ENCODE measurements at places on chromosomes 7 and 10.

DNA sequence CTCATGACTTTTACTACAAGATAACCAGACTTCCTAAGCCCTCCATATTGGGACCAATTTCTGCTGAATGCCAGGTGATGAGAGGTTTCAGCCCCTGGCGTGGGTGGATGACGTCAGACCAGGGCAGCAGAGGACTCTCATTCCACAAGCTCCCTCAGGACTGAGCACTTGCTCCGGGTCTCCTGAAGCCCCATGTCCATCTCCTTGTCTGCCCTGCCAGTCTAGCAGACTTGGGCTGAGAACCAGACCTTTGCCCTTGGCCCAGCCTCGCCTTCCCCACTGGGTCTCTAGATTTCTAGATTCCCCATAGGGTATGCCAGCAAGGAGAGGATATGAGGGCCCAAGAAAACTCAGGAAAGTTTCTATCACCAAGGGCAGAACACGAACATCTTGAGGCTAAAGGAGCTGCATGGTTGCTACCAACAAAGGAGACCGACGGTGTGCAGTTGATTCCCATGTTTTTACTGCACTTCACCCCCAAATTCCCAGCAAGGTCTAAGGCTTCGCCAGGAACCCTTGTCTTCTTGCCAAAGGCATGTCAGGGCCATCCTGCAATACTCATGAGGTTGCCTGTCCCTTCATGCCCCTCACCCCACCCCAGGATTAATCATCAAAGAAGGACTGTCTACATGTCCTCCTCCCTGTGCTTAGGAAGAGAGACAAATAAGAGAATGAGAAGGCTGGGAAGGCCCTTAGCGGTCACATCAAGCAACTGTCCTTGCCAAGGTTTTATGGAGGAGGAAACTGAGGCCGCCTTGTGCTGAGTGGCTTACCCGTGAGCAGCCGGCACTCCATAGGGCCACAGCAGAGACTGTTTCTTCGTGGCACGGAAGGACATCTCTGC is 96.5 kb upstream of the MACROH2A2 start:
- no peak for DNase-seq

- no peak for DNase-seq
Measured at GRCh38 chr7:55548295-55548731, 24.0 kb downstream of the VOPP1 start.

DNA sequence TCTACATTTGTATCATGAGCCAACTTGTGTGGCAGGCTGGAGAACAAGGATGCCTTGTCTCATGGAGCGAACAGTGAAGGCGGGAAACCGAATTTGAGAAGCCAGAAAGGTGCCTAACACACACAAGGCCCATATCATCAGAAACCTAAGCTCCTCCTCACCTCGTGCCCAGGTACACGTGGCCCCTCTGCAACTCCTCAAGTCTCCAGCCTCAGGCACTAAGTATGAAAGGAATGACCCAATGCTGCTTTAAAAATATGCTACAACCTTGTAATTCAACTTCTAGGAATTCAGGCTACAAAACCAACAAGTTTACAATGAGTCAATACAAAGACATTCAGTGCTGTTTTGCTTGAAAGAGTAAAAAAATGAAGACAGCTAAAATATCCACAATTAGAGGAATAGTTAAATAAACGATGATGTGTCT is 95.7 kb downstream of the CDK6 start:
- DNase-seq, result no peak

GRCh38 chr10:114703377-114704107 is 45.5 kb upstream of the ABLIM1 start:
- peak; percentile 12 for DNase-seq

DNA sequence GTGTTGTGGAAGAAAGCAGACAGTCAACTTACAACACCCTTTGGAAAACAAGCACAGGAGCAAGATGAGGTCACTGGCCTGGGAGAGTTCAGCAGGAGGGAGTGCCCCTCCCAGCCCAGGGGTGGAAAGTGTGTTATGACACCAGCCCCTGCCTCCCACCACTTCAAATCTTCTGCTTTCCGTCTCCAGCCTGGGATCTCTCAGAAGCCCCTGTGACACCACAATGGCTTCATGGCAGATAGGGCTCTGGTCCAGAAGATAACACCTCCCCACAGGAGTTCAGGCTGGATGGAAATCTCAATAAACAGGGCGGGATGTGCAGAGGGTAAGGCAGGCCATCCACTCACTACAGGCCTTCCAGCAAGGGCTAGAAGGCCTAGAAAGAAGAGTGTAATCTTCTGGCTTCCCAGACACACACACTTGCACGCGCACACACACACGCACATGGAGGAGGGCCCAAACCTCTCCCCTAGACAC is 48.7 kb upstream of the ZMIZ1 start:
- DNase-seq, result no peak

DNA sequence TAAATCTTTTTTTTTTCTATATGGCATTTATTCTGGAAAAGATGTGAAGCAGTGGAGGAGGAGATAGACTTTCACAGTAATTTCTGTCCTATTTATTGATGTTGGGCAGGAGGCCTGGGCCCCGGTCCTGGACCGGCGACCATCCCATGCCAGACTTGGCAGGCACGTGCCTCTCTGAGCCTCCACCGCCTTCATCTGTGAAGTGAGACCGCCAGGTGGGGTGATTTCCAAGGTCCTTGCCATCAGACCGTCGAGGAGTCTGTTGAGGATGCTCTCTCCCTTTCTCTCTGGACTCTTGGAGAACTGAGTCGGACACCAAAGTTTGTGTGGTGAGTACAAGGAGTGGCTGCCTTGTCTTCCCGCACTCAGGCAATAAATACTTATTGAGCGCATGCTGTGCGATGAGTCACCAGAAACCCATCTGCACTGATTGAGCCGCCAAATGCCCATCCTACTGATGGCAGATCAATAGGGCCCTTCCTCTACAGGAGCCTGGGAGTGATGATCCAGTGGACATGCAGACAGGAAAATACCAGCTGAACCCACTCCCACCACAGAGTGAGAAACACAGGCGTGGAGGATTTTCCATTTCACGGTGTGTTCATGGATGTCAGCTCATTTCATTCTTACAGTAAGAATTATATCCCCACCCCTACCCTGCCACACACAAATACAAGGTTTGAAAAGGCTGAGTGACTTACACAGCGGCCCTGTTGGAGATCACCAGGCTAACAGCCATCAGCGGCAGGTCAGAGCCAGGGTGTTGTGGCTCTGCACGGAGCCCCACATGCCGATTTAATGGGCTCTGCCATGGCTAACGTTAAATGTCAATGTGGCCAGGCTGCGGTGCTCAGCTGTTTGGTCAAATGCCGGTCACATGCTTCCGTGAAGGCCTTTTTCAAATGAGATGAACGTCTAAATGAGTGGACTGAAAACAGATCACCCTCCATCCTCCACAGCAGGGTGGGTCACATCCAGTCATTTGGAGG is 11.5 kb upstream of the PRKAG2 start:
- no peak for DNase-seq

DNA sequence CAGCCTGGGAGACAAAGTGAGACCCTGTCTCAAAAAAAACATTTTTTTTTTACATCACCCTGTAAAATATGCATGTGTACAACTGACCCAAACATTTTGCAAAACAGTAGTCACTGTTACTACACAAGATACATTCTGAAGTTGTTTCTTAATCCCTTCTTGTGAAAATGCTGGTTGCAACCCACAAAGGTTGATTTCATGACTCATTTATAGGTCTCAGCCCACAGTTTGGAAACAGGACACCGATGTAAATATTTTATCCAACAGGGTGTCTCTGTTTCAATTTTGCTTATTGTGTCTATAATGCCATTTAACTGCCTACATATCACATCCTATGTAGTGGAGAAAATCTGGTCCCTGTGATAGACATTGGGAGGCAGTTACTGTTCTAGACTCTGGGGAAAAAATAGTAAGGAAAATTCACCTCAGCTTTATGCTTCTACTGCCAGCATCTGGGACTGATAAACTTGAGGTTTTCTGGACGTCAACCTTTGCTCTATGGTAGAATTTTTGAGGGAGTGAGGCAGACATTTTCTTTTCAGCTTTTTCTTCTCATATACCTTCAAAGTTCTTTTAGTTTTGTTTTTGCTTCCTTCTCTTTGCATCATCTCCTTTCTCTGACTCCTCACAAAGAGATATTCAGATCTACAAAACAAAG is 1.6 kb upstream of the RAB19 start:
- no peak for DNase-seq

GRCh38 chr7:143008007-143008901 is 18.7 kb downstream of the OR9A2 start:
- DNase-seq, result peak; percentile 78

- no peak for DNase-seq
Measured at GRCh38 chr10:17387861-17388503, 66.4 kb downstream of the ST8SIA6 start.

- no peak for DNase-seq
Measured at GRCh38 chr7:6556196-6556595, 4.9 kb upstream of the GRID2IP start.

DNA sequence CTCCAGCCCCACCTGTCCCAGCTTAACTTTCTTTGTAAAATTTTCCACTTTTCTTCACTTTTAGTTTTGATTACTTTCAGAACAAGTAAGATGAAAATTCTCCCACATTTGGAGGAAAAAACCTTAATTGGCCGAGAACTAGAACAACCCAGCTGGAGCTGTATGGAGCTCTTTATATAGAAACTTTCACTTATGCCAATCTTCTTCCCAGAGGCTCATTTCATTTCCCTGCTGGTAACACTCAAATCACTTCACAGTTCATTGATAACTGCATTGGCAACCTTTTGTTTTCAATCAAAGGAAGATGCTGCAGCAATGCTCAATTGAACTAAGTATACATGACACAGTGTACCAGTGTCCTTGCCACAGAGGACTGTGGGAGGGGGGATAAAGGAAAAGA is 176.2 kb upstream of the NOBOX start:
- no peak for DNase-seq

DNA sequence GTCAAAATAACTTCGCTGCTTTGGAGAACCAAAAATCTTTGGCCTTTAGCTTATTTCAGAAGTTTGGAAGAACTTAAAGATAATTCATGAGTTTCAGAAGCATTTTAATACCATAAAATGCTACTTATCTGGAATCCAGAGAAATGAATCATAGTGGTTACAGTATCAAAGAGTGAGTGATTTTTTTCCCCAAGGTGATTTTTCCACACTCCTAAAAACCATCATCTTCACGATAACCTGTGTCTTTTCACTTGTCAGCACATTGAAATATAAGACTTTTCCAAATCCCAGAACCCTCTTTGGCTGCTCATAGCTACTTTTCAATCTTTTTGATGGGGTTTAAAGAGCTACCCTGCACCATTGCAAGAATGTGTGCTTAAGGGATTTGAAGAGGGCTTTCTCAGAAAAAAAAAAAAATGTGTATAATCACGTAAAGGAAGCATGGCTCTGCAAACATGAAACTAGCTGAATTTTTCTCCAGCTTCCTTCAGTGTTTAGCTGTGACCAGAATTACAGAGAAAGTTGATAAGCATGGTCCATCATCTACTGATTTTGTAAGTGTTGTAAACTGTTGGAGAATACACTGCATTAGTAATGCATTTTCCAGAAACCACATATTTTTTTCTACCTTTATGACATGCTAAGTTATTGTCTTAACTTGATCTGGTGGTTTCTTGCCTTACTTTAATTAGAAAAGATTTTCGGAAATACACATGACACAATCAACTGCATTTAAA is 134.9 kb downstream of the BICC1 start:
- no peak for DNase-seq

GRCh38 chr7:132257253-132257652 is 319.0 kb downstream of the PLXNA4 start:
- no peak for DNase-seq

DNA sequence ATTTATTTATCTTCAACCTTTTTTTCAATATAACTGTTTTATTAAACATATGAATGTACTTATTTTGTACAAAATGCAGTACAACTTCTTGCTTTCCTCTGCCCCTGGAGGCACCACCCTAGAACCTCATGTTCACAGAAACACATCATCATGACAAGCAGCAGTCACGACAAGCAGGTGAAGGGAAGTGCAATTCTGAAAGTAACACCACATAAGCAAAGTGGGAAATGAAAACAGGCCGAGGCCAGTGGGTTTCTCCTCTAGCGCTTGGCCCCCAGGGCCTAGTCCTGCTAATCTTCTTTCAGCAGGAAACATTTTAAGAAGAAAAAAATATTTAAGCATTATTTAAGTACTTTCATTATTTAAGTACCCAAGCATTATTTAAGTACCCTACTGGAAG is 598.1 kb downstream of the SH2D4B start:
- DNase-seq, result no peak

DNA sequence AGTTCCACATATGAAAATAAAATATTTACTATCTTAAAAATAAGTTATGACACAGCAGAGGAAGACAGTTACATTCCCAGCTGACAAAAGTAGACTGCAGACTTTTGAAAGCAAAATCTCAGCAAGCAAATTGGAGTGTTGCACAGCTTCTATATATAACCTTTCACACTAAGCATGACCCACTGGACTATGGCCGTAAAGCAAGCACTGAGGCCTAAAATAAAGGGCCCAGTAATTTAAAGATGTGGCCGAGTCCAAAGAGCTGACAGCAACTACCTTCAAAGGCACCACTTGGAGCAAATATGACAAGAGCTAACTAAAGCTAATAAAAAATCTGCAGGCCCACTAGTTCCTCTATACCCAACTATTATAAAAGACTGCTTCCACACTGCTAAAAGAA is 6.5 kb downstream of the GDI2 start:
- DNase-seq, result no peak

GRCh38 chr7:103944230-103944900 is 45.1 kb downstream of the RELN start:
- DNase-seq, result no peak

GRCh38 chr10:118584181-118584954 is 11.1 kb downstream of the PRLHR start:
- no peak for DNase-seq

GRCh38 chr7:34939175-34939574 is 98.1 kb downstream of the DPY19L1 start:
- no peak for DNase-seq

DNA sequence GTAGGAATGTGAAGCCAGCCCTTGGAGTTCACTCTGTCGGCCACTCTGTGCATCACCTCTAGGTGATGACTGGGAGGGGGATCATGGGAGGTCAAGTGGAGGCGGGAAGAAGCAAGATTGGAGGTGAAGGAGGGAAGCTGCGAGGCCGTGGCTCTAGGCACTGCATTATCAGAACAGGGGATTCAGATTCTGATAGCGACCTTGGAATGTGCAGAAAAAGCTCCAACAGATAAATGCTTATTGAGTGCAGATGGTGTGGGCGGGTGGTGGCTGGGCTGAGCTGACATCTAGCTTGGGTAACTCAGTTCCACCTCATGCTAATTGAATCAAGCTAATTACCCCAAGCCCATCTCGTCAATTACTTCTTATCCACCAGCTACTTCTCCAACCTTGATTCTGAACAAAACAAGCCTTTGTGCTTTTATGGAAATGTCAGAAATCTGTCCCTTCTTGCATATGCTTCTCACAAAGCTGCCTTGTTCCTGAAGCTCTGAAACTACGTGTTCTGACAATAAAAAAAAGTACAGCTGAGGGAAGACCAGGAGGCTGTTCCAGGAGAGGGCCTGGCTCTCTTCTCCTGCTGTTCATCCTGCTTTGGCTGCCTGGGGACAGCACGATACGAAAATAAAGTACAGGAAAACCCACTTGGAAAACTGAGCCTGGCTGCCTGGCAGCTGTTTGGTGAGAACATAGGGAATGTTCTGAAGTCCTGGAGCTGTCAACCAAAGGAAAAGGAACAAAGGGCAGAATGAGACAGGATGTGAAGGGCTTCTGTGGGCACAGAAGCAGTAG is 27.5 kb downstream of the STRA8 start:
- DNase-seq, result no peak

GRCh38 chr10:91816981-91817380 is 18.8 kb downstream of the TNKS2 start:
- DNase-seq, result no peak

All from naive B cell (primary cell).